ENCODE measurements at places on chromosomes 1 and 21.

- no peak for DNase-seq
These were observed 52.6 kb downstream of the GNG12 start for GRCh38 chr1:67780637-67781036.

DNA sequence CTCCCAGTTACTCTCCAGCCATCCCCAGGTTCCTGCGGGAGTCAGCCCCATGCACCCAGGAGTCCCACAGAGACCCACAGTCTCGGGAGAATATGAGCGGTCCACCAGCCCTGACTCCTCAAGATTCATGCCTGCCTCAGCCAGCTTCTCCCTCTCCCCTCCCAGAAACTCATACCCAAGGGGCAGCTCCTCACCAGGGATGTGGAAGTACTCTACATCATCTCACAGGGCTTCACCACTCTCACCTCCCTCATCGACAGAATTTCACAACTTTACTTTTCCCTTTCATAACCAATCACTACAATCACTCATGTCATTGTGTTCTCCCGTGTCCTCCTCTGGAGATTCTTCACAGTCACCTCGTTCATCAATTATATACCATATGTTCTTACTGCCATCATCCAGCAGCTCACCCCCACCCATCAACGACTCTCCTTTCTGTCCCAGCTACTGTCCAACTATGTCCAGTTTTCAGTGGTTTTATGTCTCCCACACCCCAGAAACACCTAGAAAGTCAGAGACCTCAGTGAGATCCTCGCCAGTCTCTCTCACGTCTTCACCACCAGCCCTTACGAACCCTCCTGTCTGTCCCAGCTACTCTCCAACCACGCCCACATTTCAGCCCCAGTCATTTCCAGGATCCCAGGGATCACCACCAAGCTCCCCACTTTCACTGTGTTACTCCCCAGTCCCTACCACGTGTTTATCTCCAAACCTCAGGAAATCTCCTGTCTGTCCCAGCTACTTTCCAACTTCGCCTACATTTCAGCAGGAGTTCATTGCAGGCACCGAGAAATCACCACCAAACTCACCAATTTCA, 1530.1 kb upstream of the TPTE start:
- DNase-seq = peak; percentile 89

DNA sequence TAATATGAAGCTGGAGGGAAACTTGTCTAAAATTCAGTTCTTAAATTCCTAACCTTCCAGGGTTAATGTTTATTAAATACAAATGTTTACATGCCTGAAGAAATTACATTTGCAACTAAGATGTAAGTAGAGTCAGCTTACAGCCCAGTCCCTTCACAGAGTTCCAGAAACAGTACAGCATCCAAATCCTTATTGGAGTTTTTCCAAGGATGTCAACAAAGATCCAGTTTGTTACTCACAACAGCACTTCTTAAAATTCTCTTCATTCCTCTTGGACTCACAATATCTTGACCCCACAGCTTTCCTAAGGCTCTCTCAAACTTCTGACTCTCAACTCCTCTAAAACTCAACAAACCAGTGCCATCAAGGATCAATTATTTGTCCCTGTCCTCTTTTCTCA, 50.1 kb upstream of the RWDD3 start:
- no peak for DNase-seq

GRCh38 chr21:26171258-26172100, 909 bp upstream of the APP start:
- no peak for DNase-seq

DNA sequence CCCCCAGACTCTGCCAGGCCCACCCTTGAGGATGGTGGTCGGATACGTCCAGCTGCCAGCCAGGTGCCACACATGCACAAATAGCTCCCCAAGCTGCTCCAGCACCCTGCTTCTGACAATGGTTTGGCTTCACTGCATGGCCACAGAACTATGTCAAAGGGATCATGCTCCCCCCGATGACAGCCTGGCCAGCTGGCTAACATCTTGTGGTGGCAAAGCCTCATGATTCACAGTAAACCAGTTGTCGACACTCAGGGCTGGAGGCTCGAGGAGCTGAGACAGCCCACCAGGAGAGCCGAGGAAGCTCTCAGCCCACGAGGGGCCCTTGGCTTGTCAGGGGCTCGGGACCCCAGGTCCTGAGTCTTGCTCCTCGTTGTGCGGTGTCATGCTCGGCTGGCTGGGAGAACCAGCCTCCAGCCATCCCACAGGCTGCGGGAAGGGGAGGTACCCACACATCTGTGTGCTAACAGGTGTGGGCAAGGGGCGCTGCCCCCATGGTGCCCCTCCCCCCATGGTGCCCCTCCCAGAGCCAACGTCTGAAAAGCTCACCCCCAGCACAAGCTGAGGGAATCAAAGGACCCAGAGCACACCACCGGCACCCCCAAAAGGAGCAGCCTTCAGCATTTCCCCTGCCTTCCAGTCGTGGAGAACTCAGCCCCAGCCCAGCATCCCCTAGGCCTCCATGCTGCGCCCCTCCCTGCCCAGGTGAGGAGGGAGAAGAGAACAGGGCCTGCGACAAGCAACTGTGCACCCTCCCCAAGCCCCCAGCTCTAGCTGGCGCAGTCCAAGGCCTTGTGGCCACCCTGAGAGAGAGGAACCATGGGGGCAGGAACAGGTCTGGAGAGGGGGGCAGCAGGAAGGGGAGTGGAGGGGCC, 41.2 kb downstream of the KIF21B start:
- DNase-seq = no peak

GRCh38 chr1:41613689-41614574, 129.4 kb upstream of the EDN2 start:
- DNase-seq = peak; percentile 51

DNA sequence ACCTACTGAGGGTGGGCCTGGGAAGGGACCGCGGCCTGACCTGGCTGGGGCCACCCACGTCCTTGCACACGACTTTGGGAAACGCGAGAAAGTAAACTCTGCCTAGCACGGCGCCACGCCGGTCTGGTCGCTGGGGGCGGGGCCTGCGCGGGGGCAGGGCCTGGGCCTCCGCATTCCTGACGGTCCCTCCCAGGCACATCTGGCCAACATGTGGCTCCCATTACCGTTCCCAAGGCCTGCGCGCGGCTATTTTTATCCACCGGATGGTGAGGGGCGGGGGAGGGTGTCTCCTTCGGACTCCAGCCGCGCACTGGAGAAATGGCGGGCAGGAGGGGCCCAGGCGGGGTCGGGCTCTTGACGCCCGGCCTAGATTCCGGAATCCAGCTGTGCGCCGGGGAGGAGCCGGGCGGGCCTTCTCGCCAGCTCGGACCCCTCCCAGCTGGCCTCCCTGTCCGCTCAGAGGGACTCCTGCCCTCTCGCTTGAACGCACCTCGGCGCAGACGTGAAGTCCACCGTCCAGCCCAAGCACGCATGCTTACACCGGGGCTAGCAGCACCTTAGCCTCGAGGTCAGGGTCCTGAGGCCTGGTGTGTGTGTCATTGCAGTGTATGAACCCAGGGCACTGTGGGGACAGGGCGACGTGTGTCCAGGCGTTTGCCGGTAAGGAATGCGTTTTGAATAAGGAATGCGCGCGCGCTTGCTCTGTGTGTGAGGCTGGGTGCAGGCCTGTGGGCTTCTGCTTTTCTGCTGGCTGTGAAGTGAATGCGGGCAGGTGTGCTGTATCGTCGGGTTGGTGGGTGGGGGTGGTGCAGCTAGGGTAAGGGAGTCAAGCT, 2.1 kb downstream of the EVA1B start:
- no peak for DNase-seq

- DNase-seq = no peak
These were observed 115.9 kb downstream of the LRRC53 start for GRCh38 chr1:74396462-74396861.

DNA sequence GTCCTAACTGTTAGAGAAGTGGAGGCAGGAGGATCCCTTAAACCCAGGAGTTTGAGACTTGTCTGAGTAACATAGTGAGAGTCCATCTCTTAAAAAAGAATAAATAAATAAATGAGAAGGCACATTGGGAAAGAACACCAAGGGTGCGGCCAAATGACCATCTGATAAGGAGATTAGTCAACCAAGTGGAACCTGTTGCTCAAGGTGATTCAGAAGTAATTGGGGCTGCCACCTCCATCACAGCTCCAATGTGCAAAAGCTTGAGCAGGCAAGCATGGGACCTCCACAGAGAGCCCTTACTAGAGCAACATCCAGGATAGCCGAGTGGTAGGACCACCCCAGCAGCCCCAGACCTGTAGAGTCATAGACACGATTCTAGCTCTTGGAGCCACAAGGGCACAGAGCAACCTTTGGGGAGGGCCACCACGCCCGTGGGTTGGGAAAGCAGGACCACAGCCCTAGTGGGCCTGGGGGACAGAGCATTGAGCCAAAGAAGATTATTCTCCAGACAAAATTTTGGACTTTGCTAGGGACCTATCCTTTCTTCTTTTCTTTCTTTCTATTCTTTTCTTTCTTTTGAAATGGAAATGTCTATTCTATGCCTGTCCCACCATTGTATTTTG, 40.9 kb downstream of the KCNK1 start:
- DNase-seq = no peak
